ENCODE measurements at places on chromosomes 13 and 19.
A peak's percentile ranks its signal among the peaks of the same experiment; 100 is the strongest.

GRCh38 chr13:45132369-45133064, 12.2 kb downstream of the GTF2F2 start:
- DNase-seq, result no peak

DNA sequence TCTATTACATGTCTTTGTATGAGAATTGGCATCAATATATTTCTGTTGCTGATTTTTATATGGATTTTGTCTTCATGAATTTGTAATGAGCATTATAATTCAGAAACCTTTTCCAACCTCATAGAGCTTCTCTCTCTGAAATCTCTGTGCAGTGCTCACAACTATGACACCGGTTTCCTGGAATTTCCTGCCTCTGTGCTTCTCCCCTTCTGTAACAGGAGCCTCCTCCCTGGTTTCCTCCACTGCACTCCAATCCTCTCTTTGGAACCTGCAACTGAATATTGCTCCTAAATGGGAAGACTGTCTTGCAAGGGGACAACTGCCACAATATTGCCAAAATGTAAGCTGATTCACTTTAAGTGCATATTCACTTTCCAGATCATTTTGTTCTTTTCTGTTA, 1147.9 kb downstream of the UQCRFS1 start:
- DNase-seq, result peak; percentile 26

DNA sequence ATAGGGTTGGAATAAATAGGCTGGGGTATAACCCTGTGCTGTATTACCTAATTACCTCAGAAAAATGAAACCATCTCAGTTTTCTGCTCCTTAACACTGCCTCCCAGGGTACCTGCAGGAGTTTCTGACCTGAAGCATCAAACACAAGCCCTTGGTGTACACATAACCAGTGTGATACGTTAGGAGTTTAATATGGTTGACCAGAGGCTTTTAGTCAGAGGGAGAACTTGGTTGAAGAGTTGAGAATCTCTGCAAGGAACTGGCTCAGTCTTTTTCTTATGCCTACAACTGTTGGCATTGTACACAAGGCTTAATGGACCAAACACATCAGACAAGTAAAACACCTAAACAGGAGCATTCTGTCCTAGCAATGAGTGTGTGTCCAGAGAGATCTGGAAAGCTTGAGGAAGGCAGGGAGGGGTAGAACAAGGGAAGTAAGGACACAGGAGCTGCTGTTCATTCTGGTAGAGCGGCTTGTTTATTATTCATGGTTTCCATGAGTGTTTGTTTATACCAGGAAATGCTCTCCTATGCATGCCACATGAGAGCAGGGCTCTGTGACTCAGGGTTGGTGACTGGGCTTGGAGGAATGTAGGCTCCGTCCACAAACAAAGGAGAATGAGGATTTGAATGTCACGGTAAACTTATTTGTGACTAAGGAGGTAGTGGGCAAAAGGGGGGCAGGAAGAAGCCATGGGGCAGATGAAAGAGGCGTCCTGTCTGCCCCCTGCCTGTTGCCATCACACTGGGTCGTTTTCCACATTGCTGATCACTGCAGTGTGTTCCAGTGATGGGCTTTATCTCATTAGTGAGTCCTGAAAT, 11.9 kb upstream of the SPATA13 start:
- peak; percentile 94 for DNase-seq

GRCh38 chr19:35207391-35207871, 21.1 kb downstream of the FAM187B start:
- DNase-seq, result peak; percentile 4

- no peak for DNase-seq
Measured at GRCh38 chr19:2906631-2907195, 6.0 kb downstream of the ZNF57 start.

DNA sequence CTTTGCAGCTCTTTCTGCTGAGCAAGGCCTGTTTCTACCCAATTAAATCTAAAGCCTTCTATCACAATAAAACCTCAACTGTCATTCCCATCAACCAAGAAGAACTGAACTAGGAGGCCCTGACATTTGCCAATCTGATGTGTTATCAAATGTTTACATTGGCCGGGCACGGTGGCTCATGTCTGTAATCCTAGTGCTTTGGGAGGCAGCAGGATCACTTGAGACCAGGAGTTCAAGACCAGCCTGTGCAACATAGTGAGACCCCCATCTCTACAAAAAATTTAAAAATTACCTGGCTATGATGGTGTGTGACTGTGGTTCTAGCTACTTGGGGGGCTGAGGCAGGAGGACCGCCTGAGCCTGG, 2.8 kb upstream of the FBXO17 start:
- DNase-seq, result no peak

- DNase-seq, result no peak
Measured at GRCh38 chr19:8135946-8136618, 13.3 kb downstream of the FBN3 start.

GRCh38 chr19:17125728-17126677, 50.4 kb downstream of the MYO9B start:
- peak; percentile 57 for DNase-seq

- DNase-seq, result no peak
Measured at GRCh38 chr13:83008212-83008929, 873.9 kb downstream of the SLITRK1 start.

DNA sequence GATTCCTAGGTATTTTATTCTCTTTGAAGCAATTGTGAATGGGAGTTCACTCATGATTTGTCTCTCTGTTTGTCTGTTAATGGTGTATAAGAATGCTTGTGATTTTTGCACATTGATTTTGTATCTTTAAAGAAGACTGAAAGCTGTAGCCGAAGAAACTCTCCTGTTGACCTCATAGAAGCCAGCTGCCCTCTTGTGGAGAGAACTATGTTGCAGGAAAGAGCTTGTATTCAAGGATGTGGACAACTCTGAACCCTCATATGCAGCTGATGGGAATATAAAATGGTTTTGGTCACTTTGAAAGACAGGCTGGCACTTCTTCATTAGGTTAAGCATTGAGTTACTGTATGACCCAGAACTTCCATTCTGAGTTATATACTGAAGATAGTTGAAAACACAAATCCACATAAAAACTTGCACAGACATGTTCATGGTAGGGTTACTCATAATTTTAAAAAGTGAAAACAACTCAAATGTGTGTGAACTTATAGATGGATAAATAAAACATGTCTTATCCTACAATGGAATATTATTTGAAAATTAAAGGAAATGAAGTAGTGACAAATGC, 65.8 kb upstream of the SLITRK6 start:
- peak; percentile 5 for DNase-seq

DNA sequence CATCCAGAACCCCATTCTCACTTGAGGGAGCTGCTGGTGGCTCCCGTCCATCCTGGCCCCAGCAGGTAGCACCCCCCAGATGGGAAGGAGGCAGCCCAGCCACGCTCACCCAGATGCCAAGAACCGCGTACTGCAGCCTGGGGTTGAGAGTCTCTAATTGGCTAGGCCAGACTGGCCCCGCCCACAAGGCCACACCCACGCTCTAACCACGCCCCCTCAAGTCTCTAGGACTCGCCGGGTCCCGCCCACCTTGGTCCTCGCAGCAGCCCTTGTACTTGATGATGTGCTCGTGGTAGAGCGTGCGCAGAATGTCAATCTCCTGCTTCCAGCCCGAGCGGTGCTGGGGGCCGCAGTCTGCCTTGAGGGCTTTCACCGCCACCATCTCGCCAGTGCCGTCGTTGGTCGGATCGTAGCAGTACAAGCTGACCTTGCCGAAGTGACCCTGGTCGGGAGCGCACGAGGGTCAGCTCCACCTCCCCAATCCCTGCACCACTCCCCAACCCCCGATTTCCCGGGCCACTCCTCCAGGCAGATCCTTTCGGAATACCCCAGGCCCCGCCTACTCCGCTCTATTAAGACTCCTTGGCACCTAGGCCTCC, 14.5 kb upstream of the ICAM3 start:
- DNase-seq, result peak; percentile 47

DNA sequence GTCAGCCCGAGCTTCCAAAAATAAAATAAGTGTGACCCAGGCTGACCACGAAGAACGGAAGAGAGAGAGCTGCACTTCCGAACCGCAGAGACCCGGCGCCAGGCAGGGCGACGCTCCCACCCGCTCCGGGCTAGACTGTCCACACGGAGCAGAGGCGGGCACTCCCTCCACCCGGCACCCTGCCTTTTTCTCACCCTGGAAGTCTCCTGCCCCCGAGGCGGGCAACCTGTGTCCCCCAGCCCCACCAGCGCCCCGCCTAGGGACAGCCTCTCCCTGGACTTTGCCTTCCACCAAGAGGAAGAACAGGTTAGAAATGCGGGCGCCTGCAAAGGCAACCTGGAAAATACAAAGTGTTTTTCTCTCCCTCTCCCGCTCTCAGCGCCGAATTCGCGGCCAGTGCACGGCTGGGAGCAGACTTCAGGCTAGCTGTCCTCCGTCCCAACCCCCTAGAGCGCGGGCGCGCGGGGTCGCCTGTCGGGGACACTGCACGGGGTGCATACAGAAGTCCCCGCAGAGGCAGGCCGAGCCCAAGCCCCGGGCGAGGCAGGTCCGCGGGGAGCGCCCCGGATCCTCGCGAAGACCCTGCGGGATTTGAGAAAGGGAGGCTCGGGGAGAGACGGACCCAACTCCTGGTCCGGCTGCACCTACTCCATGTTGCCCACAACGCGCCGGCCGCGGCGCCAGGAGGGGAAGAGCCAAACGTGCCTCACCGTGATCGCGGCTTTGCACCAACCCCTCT, 845 bp downstream of the SPRY2 start:
- DNase-seq, result peak; percentile 53

DNA sequence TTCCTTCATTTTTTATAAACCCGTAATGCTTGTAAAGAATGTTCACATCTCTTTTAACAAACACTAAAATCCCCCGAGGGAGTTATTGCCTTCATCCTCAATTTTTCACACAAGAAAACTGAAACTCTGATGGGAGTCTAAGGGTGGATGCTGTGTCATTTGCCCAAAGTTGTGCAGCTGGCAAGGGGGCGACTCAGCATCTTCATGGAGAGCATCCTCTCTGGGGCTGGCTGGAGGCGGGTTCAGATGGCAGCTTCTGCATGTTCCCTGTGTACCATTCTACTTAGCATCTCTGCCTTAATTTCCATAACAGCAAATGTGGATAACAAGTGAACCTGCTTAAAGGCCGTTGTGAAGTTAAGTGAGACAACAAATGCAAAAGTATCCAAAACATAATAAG, 256.4 kb downstream of the IRS2 start:
- no peak for DNase-seq

DNA sequence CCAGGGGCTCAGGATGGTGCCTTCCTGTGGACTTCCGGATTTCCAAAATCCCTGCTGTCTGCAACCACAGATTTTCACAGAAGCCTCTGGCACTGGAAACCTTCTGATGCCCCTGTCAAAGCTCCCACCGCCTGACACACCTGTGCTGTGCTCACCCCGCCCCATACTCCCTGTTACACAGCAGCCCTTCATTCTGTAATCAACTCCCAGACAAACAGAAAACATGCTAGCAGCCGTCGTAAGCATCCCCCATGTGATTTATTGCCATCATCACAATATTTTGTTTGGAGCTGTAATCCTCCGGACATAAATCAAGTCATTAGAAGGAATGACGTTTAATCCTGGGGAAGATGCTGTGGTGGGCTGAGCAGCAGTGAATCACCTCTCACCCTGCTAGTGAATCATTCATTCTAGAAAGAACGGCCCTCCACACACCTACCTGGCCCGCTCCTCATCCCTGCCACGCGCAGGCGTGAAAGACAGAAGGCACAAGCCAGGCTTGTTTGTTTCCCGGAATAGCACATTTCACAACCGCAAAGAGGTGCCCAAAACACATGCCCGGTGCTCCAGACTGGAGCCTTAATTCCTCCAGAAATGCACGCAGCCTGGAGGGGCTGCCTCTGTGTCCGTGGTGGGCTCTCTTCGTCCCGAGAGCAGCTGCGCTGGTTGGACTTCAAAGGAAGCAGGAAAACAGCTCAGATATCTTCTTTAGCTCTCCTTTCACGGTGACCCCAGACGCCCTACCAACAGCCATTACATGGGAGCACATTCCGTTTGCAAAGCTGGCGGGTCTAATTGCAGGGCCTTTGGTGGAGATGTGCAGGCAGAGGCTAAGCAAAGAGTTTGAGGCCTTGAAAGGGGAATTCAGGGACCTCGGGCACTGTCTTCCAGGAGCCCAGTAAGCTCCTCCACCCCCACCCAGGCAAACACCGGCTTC, 41.3 kb upstream of the KCTD15 start:
- no peak for DNase-seq

- no peak for DNase-seq
Measured at GRCh38 chr19:46256855-46257254, 27.3 kb downstream of the IGFL1 start.

DNA sequence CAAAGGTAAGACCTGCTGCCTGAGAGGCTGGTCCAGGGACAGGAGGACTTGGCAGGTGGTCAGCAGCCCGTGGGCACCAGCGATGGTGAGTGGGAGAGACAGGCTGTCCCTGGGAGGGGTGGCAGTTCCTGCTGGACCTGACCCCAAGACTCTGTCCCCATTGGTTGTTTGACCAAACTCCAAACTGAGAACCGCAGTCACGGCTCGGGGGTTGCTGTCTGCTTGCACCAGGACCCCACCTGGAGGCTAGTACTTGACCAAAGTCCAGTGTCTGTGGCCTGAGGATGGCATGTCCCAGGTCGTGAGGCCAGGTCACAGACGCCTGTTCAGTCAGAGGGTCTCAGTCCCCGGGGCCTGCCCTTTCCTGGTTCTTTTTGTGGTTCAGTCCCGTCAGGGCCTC, 9.9 kb upstream of the ZNF14 start:
- DNase-seq, result no peak

All from AG20443 (cell line).